ENCODE measurements at places on chromosomes 3 and 15.

- no peak for DNase-seq
These were observed 38.7 kb downstream of the WDR49 start for GRCh38 chr3:167615030-167615429.

DNA sequence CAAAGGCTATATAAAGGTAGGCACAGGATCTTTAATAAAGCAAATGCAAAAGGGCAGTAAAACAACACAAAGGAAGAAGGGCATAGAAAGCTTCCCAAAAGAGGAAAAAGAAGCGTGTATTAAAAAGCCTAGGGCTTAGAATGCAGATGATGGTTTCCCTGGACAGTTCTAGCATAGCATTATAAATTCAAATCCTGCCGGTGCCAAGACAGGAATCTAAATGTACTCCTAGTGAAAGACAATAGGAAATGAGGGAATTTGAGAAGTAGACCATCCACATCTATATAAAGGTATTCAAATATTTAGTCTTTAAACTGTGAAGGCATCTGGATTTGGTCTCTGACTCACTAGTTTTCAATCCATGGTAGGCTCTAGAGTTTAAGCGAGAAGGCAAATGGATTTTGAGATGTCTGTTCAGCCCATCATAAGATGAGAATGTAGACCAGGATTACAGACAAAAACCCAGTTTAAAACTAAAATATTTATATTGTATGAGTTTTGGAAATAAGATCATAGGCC lies 431.8 kb downstream of the TBL1XR1 start:
- DNase-seq: no peak

- no peak for DNase-seq
These were observed 105.3 kb downstream of the TNIK start for GRCh38 chr3:171354706-171355582.

DNA sequence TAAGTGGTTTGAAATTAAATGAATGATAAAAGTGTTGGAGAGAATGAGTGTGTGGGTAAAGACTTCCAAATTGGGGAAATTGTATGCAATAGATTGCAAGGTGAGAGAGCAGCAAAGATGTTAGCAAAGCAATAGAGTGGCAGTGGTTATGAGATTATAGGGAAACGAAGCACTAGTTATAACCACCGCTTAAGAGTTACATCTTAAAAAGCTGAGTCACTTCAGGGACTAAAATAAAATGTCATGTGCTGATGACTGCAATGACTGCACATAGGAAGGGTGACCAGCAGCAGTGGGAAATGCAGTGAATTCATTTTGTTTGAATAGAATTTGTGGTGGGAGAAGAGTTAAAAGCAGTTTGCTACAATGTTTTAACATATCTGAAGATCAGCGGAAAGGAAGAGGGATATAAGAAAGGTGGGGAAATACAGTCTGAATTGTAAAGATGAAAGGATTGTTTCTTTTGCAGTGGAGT lies 127.3 kb downstream of the RAP2B start:
- DNase-seq: no peak

GRCh38 chr3:160260587-160261270 lies 35.5 kb downstream of the C3orf80 start:
- no peak for DNase-seq

- no peak for DNase-seq
These were observed 40.5 kb downstream of the TTBK2 start for GRCh38 chr15:42880121-42880520.

GRCh38 chr3:112682361-112682760 lies 41.4 kb upstream of the CCDC80 start:
- no peak for DNase-seq
